ENCODE measurements at places on chromosomes 7 and 10.

- DNase-seq = no peak
Observed at GRCh38 chr10:97195706-97196222, 10.0 kb upstream of the SLIT1 start.

- DNase-seq = no peak
Observed at GRCh38 chr7:105623378-105623777, 42.1 kb upstream of the EFCAB10 start.

GRCh38 chr7:94039368-94040035, 35.3 kb upstream of the BET1 start:
- no peak for DNase-seq

DNA sequence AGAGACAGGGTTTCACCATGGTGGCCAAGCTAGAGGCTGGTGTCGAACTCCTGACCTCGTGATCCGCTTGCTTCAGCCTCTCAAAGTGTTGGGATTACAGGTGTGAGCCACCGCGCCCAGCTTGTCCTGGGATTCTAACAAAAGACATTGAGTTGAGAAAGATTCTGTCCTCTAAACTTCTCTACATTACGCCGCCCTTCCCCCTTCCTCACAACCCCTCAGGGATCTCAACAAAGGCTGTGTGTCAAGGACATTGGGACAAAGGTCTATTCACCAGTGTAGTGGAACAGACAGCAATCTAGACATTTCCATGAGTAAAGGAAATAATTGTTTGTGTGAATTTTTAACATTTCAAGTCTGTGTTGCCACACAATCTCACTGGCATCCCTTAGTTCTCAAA, 68.8 kb upstream of the KIF5B start:
- no peak for DNase-seq

GRCh38 chr10:131140606-131141005, 170.9 kb downstream of the TCERG1L start:
- DNase-seq = no peak

- DNase-seq = no peak
Observed at GRCh38 chr10:133000648-133001047, 58.3 kb upstream of the CFAP46 start.

GRCh38 chr7:18290865-18291264, 204.7 kb upstream of the HDAC9 start:
- DNase-seq = no peak

DNA sequence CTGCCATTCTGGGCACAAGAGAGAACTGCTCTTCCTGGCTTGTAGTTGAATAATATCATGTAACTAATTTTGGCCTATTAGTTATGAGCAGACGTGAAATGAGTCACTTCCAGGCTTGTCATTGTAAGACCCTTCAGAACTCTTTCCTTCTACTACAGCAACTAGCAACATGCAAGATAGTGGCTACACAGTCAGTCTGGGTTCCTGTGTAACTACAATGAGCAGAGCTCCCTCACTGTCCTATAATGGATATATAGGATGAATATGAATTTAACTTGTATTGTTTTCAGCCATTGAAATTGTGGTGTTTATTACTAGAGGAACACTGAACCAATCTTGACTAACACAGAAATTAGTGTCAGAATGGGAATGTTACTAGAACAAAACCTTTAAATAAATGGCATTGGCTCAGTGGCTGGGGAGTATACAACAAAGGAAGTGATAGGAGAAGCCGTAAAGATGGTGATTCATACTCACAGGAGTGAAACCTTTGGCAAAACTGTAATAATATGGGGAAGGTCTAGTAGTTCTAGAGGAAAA, 2.9 kb upstream of the MTPN start:
- DNase-seq = no peak

DNA sequence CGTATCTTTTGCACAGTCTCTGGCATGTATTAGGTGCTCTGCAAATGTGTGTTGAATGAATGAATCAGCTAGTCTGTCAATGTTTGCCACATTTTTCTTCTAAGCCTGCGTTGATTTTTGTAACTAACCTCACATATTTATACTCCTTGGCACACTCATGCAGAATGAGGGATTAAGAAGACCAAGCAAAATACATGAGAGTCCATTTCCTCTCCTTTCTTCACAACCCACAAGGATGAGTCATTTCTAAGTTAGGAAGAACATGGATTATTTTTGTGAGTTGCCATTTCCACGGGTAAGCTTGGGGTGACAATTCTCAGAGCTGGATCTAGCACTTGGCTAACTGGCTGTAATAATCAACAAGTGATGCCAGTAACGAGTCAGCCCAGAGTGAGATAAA, 158.8 kb downstream of the TWIST1 start:
- peak; percentile 55 for DNase-seq

DNA sequence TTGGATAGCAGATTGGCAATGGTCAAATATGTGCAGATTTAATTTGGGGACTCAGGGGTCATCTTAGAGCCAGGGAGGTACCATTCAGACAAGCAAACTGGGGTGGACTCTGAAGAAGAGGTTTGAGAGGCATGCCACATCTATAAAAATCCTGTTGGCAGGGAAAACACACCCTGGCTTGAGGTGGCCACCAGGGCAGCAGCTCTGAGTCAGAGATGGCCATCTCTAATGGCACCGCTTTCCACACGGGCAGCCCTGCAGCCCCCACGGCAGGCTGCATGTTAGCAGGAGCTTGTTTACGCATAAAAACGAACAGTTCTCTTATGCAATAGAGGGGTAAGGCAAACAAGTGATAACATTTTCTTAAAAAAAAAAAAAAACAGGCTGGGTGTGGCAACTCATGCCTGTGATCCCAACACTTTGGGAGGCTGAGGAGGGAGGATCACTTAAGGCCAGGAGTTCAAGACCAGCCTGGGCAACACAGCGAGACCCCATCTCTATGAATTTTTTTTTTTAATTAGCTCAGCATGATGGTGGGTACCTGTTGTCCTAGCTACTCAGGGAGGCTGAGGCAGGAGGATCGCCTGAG, 14.9 kb downstream of the DLG5 start:
- DNase-seq = peak; percentile 57

- DNase-seq = no peak
Observed at GRCh38 chr10:130189608-130190054, 53.4 kb downstream of the GLRX3 start.

GRCh38 chr7:82390936-82391335, 52.6 kb downstream of the CACNA2D1 start:
- no peak for DNase-seq

- DNase-seq = no peak
Observed at GRCh38 chr10:98238391-98238790, 29.6 kb downstream of the LOXL4 start.

DNA sequence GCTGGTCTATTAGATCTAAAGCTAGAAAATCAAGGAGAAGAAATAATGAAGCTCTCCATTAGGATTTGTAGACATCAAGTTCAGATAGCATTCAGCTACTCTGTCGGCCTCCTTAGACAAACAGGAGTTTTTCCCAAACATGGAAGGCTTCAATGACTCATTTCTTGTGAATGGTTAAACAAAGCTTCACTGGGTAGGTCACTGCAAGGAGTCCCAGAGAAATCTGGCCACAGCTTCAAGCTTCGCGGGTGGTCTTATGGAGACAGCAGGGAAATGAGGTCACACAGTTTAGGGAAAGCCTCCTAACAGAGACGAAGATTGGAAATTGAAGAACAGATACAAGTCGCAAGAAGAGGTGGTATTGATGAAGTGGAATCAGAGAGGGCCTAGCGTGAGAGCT, 22.6 kb upstream of the LRRC72 start:
- no peak for DNase-seq

GRCh38 chr10:64534616-64535015, 1013.4 kb downstream of the REEP3 start:
- no peak for DNase-seq

GRCh38 chr10:126563361-126563760, 107.1 kb downstream of the C10orf90 start:
- DNase-seq = no peak

DNA sequence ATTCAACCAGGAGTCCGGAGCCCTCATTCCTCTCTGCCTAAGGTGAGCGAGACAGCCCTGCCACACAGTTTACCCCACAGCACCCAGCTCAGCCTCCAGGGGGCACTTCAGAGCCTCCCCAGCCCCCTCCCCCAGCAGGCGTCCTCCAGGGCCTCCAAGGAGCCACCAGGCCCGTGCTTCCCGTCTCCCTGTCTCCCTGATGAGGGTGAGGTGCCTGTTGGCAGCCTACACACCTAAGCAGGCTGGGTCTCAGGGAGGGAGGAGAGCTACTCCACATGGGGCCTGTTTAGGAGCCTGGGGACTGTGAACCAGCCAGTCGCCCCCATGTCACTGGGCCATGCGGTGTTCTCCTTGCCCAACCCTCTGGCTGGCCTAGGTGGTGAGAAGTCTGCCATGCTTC, 28.9 kb upstream of the TRIM8 start:
- DNase-seq = no peak

DNA sequence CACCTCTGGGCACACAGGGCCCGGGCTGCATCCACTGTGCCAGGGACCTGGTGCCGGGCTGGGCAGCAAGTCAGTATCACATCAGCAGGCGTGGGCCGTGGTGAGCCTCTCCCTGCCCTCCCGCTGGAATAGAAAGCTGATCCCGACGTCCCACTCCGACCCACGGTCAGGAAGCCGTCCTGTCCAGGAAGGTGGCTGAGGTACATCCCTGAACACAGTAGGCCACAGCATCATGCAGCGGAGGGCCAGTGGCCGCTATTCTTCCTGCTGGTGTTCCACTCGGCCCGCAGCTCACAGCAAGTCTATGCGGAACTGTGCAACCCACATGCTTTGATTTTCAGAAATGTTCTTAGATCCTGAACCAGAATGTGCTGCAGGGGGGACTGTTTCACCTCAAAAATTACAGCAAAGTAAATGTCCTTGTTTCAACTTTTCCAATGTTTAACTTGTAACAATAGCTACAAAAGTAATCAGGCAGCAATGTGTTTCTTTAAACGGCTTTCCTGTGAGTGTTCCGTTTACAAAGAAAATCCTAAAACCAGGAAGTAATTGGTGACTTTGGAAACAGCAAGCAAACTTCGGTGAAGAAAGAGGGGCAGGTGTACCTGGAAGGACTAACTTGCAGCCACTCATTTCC, 676 bp upstream of the GPR146 start:
- peak; percentile 16 for DNase-seq

DNA sequence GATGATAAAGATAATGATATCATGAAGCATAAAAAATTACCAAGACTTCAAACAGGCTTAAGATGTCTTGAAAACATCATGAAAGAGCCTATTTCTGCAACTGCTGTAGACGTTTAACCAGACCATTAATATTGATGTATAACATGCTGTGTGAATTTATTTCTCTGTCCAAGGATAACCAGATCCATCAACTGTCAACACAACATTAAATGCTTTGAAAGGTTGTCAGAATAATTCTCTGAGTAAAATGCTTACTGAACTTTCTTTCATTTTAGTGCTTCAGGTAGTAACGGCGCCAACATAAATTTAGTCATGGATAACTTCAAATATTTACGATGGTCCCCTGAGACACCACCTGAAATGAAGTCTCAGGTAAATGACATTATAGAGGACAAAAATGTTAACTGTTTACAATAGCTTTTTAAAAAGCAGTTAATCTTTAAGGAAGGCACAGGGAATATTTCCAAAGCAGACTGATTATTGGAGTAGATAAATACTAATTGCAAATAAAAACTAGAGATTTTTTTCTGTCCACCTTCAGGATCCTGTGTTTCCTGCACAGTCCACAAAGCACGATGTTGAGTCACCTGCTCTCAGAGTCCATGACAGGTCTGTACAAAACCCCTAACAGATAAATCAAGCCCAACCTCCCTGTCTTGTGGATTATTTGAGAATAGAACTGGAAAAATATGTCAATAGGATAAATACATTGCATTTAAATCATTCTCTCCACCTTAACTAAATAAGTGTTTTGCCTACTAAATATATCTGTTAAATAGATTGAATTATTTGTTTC, 1213.2 kb downstream of the XPNPEP1 start:
- DNase-seq = no peak

- DNase-seq = no peak
Observed at GRCh38 chr10:47087667-47088066, 176.4 kb downstream of the PTPN20 start.

DNA sequence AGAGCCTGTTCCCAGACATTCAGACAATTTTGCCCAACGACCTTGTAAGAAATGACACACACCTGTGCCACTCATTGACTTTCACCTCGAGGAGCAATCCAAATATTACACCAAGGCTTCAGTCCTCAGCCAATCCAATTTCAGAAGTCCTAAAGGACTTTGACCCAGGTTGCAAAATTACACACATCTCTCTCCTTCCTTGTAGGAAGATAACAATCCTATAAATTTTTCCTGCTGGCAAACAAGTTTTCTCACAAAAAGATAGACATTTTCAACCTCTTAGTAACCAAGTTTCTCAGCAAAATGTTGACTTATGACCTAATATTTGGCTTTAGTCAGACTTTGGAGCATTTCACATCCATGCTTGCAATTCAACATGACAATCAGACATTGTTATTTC, 745.0 kb downstream of the GRID1 start:
- no peak for DNase-seq

GRCh38 chr7:7221599-7222038, 39.3 kb downstream of the C1GALT1 start:
- peak; percentile 83 for DNase-seq

GRCh38 chr7:5408777-5409176, 14.9 kb downstream of the TNRC18 start:
- no peak for DNase-seq

DNA sequence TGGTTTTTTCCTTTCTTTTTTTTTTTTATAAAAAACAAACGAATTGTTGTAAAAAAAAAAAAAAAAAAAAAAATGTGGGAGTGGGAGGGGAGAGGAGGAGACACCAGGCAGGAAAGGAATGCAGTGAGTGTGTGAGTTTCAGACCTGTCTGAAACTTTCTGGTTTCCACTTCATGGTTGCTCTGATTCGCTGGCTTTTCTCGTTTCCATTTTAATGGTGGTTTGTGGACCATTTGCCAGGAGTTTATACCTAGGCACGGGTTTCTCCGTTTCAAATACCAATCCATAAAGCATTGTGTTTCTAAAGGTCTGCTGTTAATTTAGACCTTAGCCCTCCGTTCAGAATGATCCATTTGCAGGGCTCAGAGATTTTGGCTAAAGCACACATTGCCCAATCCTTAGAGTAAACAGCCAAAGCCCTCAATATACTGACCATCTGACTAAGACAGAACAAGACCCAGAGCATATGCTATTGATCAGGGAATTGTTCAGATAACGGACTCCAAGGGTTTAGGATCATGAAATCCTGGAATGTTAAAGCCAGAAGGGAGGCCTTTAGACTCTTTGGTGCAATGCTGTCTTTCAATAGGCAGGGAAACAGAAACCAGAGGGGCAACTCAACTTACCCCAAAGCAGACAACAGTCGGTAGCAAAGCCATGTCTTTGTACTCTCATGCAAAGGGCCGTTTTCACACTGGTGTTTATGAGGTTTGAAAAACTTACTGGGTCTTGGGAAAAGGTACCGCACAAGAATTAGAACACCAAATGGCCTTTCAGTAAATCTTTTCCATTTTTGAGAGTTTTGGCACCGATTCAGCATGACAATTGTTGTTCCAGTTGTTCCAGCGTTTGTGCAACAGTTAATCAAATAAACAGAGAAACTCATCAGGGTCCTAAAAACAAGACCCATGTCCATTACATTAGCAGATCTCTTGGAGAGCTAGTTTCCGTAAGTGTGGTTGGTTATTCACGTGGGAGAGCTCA, 94.3 kb upstream of the AGBL3 start:
- peak; percentile 56 for DNase-seq

- peak; percentile 30 for DNase-seq
Observed at GRCh38 chr7:98116656-98117461, 10.2 kb downstream of the LMTK2 start.

All from fibroblast of gingiva (primary cell).